ENCODE measurements at places on chromosomes 12 and 14.

DNA sequence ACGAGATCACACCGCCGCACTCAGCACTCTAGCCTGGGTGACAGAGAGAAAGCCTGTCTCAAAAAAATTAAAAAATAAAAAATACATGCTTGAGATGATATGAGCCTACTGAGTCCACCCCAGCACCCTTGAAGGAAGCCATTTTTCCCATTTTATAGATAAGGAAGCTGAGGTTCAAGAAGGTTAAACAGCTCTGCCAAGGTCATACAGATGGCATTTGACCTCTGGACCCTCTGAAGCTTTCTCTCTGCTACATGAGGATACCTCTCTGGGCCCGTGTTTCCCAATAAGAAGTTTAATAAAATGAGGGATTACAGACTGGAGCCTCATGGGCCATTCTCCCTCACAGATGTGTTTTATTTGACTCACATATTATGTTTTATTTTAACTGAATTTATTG is 53.9 kb upstream of the PNMA1 start:
- DNase-seq = no peak

DNA sequence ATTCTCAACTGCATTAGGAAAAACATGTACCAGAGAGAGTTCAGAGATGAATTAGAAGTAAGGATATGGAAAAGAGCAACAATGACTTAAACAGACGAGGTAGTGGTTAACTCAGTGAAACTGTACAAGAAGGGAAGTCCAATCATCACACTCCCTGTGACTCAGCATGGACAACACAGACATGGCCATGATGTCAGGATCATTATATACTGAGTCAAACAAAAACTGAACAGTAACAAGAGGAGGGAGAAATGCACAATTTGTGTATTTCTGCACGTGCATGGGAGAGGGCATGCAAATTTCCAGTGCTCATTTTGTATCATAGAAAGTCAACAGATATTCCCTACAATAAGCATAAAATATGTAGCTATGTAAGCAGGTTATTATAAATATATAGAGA is 1037.8 kb downstream of the BCL11B start:
- no peak for DNase-seq

GRCh38 chr12:131808744-131809371 is 19.3 kb upstream of the MMP17 start:
- DNase-seq = peak; percentile 15

DNA sequence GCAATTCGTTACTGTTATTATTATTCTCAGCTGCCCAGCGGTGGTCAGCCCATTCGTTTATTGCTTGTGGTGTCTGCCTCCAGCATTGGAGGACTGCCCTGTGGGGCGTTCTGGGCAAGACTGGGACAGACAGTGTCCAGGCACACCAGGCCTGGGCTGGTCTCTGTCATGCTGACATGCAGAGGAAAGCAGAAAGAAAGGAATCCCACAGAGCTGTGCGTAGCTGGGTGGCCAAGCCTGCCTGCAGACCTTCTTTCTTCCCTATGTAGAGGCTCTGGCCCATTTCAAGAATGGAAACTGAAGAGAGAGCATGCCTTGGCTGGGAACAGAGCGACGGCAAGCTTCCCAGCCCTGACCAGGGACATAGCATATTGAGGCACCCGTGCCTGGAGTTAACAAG is 525.3 kb upstream of the TBX3 start:
- no peak for DNase-seq

GRCh38 chr12:13786646-13787045 is 194.8 kb downstream of the GRIN2B start:
- no peak for DNase-seq

GRCh38 chr14:22978981-22979671 is 3.2 kb downstream of the AJUBA start:
- DNase-seq = no peak

DNA sequence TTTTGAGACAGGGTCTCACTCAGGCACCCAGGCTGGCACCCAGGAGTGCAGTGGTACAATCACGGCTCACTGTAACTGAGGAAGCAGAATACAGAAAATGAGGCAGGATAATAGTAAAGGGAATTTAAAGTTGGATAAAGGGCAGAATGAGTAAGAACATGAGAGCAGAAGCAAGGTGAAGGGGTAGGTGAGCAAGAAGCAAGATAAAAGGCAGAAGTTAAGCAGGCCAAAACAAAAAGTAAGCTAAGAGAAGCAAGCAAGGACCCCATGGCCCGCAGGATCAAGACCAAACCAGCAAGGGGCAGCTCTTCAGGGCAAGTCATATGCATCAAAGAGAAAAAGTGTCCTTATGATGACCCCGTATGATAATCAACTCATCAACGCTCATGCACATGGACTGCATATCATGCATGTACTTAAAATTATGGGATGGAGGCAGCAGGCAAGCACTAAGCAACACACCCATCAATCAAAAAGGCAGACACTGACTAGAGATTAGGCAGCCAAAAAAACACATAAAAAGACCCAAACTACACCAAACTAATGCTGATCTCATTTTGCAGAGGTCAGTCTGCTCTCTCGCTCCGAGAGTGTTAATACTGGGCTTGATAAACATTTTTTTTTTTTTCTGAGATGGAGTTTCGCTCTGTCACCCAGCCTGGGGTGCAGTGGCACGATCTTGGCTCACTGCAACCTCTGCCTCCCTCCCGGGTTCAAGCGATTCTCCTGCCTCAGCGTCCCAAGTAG is 11.6 kb downstream of the TIMELESS start:
- no peak for DNase-seq

- DNase-seq = no peak
Observed at GRCh38 chr12:85963326-85963725, 89.2 kb downstream of the NTS start.

- DNase-seq = no peak
Observed at GRCh38 chr14:73293782-73294781, 56.8 kb downstream of the PAPLN start.

- DNase-seq = no peak
Observed at GRCh38 chr14:35335388-35336092, 43.4 kb downstream of the PSMA6 start.

DNA sequence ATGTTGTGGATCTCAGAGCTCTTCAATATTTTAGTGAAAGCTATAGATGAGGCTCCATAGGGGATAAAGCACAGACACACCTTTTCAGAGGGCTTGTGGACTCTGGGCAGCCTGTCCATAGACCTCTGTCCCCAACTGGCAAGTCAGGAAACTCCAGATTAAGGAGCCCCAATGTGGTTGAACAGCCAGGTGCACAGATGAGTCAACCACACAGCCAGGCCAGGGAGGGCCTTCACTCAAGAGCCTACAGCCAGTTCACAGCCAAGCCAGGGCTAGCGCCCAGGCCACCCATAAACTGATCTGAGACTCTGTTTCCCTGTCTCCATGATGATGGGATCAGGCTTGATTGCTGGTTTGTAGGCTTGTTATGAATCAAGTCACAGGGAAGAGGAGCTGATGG is 1.0 kb upstream of the BDKRB2 start:
- no peak for DNase-seq

GRCh38 chr12:89678225-89678624 is 30.4 kb downstream of the ATP2B1 start:
- no peak for DNase-seq

GRCh38 chr14:45181806-45182205 is 46.1 kb downstream of the FANCM start:
- DNase-seq = no peak

DNA sequence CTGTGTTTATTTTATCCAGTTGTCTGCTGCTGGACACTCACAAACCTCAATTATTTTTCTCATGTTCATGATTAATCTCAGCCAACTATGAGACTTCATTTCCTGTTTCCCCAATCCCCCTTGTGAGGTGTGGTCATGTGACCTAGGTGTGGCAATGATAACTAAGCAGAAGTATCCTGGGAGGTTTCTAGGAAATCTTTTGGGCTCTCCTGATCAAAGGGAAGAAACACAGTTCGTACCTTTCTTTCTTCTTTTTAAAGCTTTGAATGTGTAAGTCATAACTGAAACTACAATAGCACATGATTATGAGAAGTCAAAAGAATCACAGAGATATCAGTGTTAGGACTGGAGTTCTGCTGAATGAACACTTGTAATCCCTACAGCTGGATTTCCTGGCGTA is 34.4 kb upstream of the MANSC4 start:
- no peak for DNase-seq

DNA sequence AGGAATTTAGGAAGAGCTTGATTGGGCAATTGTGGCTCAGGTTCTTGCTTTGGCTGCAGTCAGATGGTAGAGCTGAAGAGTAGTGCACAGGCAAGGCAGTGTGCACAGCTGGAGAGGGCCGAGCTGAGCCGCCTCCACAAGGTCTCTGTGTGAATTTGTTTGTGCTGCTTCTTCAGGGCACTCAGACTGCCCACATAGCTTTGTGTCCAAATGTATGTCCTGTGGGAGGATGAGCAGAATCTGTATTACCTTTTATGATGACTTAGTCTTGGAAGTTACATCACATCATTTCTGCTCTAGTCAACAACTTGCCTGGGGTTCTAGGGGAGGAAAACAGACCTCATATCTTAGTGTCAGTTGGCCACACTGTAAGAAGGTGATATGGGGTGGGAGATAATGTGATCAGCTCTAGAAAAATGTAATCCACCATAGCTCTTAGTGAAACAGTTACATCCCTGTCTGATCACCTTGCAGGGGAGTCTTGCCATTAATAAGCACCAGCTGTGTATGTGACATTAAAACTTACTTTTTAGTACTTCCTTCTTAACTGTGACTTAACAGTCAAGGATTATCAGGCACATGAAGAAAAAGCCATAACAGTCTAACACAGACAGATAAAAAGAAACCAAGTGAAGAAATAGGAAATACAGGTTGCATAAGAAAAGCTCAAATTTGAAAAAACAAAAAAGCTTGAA is 53.4 kb downstream of the RCOR1 start:
- no peak for DNase-seq

- no peak for DNase-seq
Observed at GRCh38 chr12:82619644-82620043, 67.1 kb upstream of the TMTC2 start.

DNA sequence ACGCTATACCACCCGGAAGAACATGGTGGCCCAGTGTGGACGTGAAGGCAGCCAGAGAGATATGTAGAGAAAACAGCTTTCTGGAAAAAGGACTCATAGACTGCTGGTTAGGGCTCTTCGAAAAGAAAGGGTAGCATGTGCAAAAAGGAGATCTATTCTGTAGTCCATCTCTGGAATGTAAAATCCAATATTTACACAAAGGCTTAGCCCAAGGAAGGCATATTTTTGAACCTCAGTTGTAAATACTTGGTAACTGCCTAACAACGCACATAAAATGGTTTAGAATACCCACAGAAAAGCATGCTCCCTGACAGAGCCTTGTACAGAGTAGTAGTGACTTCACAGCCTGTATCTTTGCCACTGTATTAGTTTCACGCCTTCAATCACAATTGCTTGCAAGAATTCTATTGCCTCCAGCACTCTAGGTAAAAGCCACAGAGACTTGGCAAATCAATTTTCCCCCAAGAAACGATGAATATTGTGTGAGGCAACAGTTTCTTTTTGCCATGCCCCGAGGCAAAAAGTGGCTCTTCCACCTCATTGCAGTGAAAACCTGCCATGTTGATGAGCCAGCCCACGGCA is 59.2 kb downstream of the TRIM9 start:
- no peak for DNase-seq

DNA sequence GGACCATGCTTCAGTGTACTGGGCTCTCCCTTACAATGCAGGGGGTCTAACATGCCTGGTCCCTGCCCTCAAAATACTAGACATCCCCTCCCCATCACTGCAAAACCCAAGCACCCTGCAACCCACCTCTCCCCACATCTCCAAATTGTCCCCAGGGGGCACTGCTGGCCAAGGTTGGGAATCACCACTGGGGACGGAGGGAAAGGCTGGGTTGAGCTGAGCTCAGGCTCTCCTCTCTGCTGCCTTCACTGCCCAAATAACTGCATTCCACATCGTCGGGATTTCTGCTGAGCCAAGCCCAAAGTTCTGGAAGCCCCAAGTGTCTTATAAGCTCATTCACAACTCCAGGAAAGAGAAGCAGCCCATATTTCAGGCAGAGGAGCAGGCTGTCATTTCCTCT is 69.6 kb downstream of the NT5DC3 start:
- no peak for DNase-seq

DNA sequence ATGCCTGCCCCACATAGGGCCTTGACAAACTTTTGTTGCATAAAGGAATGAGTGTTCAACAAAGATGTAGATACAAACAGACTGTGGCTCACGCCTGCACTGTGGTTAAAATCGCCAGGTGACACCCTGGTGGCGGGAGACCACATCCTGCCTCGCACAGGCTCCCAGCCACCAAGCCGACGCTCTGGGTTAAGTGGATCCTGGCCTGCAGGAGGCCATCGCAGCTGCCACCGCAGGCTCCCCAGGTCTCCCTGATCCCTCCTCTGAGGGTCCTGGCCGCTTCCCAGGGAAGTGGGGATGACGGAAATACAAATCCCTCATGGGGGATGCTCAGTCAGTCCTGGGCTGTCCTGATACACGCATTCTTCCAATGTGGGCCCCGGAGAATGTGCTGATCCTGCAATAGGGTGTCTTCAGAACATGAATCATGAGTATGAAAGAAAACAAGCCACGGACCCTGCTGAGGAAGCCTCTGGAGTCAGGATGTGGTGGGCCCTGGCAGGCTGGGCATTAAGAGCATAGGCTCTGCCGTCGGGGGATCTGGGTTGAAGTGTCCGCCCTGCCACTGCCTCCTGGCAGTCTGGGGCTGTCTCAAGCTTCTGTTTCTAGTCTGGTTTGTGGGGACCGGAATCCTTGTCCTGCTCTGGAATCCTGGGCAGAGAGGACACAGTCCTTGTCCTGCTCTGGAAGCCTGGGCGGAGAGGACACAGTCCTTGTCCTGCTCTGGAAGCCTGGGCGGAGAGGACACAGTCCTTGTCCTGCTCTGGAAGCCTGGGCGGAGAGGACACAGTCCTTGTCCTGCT is 53.5 kb upstream of the BEGAIN start:
- peak; percentile 74 for DNase-seq

- no peak for DNase-seq
Observed at GRCh38 chr12:9383585-9383984, 175.4 kb upstream of the PZP start.
